ENCODE measurements at places on chromosomes 6 and 20.

DNA sequence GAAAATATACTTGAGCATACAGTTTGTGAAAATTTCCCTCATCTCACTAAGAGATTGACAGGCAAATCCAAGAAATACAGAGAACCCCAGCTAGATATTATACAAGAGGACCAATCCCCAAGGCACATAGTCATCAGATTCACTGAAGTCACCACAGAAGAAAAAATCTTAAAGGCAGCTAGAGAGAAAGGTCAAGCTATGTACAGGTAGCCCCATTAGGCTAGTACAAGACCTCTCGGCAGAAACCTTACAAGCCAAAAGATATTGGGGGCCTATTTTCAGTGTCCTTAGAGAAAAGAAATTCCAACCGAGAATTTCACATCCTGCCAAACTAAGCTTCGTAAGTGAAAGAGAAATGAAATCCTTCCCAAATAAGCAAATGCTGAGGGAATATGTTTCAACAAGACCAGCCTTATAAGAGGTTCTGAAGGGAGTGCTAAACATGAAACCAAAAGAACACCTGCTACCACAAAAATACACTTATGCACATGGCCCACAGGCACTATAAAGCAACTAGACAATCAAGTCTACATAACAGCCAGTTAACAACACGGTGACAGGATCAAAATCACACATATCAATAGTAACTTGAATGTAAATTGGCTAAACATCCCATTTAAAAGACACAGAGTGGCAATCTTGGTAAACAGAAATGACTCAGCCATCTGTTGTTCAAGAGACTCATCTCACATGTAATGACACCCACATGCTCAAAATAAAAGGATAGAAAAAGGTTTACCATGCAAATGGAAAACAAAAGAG is 96.3 kb downstream of the FHL5 start:
- DNase-seq, result peak; percentile 76

GRCh38 chr6:132499757-132500156 is 13.2 kb downstream of the STX7 start:
- no peak for DNase-seq

GRCh38 chr6:44219053-44219814 is 2.5 kb downstream of the MYMX start:
- DNase-seq, result peak; percentile 65

GRCh38 chr6:16404456-16404855 is 166.1 kb downstream of the GMPR start:
- DNase-seq, result no peak

GRCh38 chr6:45532721-45533210 is 155.0 kb upstream of the SUPT3H start:
- no peak for DNase-seq

GRCh38 chr6:119360262-119360915 is 10.8 kb upstream of the MAN1A1 start:
- DNase-seq, result no peak

- DNase-seq, result no peak
These were observed 119.9 kb downstream of the HFE start for GRCh38 chr6:26206868-26207801.

- no peak for DNase-seq
These were observed 83.6 kb upstream of the MYLIP start for GRCh38 chr6:16045238-16045637.

DNA sequence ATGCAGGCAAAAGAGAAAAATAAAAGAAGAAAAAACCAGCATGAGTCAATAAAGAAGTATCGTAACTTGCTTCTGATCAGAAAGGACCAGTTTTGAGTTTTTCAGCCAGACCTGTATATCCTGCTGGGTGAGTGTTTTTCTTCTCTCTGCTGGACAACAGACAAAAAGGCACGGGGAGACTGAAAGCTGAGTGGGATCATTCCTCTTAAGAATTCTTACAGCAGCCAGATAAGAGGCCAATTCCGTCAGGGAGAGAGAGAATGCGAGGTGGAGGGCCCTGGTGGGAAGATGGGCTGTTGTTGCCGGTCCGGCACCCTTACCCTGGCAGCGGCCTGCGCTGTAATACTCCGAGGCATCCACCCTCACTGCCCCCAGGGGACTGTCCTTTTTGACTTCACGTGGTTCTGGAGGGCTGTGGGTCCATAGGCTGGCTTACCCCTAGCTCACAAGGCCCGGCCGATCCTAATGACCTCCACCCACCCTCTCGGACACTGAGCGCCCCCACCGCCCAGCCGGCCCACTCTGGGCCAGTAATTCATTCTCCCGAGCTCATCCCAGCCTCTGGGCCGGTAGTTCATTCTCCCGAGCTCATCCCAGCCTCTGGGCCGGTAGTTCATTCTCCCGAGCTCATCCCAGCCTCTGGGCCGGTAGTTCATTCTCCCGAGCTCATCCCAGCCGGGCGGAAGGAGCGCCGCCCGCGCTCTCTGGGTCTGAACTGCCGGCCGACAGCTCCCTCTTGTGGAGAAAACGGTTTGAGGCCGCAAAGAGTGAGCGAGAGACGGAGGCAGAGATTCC is 118.3 kb upstream of the SIRPA start:
- DNase-seq, result peak; percentile 62

DNA sequence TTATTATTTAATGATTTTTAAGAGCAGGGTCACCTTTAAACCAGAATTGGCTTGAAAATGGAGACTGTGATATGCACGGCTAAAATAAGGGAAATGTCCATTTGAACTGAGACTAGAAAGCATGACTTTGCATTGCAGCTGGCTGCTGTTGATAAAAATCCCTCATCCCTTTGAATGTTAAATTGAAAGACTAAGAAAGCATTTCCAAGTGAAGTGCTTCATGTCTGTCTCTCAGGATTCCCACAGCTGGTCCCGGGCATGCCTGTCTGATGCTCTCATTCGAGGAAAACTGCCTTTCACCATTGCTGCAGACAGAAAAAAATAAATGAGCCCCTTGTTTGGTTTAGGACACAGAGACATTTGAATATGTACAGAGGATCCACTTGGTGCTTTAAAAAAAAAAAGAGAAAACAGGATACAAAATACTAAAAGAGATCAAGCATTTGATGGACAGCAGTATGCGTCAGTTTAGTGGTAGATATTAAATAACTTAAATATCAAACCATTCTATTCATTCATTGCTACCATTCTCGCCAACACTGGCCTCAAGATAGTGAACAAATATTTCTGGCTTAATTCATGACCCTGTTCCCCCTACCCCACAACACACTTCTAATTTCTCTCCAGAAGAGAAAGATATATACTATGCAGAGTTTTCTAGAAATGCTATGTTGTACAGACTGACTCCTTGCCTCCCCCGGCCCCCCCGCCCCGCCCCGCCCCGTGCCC is 55.0 kb downstream of the TBC1D7 start:
- no peak for DNase-seq

- no peak for DNase-seq
These were observed 58.9 kb upstream of the CDH4 start for GRCh38 chr20:61193164-61193563.

- no peak for DNase-seq
These were observed 81.7 kb upstream of the TENT5A start for GRCh38 chr6:81834141-81834681.

DNA sequence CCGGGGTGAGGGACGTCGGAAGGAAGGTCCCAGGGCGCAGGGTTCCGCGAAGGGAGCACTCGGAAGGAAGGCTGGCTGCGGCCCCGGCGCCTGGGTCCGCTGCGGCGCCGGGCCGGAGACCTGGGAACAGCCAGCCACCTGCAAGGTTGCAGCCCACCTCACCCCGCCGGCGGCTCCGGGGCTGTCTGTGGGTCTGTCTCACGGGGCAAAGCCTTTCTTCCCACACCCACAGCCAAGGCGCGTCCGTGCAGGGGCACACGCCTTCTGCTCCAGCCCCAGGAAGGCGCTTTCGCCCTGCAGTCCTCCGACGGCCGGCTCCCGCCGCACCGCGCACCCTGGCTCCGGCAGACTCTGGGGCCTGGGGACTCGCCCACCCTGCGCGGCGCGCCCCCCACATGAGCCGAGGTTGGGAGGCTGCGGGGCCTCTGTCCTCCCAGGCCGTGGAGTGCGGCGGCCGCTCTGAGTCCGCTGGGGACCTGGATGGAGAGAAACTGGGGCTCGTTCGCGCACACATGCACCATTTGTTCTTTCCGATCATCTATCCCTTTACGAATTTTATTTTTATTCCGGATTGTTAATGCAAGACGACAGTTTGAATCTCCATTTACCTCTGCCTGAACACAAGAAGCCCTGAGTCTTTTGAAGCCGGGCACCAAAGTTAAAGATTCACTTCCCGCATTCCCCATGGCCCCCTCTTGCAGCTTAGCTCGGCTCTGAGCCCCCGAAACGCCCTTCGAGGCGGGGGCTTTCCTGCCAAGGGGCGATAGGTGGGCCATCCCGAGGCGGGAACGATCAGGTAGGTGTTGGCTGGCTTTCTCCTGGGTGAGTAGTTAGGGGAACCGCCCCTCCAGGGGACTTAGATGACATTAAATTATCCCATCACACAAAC is 4.5 kb upstream of the FOXC1 start:
- no peak for DNase-seq

- no peak for DNase-seq
These were observed 11.1 kb upstream of the TSPYL1 start for GRCh38 chr6:116290799-116291198.

- no peak for DNase-seq
These were observed 46.9 kb downstream of the PDE10A start for GRCh38 chr6:165616116-165616515.

DNA sequence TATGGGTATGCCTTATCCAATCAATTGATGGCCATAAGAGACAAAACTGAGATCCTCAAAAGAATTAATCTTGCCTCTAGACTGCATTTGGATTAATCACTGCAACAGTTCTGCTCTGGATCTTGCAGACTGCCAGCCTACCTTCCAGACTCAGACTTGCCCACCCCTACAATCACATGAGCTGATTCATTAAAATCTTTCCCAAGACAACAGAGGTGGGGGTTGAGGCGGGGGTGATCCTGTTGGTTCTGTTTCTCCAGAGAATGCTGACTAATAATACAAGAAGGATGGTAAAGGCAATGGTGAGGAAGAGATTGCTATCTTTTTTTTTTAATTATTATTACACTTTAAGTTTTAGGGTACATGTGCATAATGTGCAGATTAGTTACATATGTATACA is 43.7 kb upstream of the MEI4 start:
- no peak for DNase-seq

DNA sequence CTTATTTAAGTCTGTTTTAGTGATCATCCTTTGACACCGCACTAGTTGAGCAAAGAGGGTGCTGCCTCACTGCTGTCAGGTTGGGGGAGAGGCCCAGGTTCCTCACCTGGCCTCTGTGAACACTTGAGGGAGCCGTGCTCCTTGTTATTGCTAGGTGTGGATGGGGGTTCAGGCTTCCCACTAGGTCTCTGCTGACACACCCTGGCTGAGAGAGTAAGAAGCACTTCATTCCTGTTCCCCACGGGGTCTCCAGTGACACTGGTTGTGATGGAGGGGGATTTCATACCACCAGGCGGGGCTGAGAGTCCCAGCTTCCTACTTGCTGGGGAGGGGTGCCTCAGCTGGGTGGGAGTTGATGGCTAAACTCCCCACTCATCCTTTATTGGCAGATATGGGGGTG is 11.1 kb upstream of the NOTCH4 start:
- DNase-seq, result no peak

GRCh38 chr20:45997187-45997586 is 11.5 kb upstream of the MMP9 start:
- DNase-seq, result no peak

DNA sequence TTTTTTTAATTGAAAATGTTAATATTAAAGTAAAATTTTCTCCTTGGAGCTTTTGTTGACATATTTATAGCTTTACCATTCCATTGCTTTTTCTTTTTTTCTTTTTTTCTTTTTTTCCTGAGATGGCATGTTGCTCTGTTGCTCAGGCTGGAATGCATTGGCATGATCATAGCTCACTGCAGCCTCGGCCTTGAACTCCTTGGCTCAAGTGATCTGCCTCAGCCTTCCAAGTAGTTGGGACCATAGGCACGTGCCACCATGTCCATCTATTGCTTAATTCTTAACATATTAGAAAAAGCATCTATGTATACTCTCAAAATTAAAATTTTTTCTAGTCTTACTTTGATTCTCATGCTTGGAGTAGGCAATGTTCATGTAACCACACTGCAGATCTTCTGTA is 43.0 kb downstream of the RALGAPB start:
- no peak for DNase-seq

DNA sequence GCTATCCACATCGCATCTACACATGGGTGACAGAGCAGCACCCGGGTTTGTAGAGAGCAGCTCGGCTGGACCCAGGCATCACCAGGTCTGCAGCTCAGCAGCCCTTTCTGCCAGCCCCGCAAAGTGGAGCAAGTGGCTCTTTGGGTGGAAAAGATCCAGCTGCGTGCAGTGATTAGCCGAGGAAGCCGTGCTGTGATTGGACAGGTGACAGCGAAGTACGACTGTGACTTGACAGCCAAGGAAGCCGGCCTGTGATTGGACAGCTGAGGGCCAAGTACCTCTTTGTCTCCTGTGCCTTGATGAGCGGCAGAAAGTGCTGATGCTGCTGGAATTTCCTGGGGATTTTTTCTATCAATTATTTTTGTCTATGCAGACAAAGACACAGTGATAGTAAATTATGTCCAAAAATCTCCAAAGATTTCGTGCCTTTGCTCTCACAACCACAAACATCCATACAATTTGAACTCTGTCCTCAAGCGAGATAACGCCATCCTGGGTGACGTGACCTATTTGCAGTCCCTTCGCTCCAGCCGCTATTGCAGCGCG is 62.3 kb upstream of the GPR31 start:
- no peak for DNase-seq

DNA sequence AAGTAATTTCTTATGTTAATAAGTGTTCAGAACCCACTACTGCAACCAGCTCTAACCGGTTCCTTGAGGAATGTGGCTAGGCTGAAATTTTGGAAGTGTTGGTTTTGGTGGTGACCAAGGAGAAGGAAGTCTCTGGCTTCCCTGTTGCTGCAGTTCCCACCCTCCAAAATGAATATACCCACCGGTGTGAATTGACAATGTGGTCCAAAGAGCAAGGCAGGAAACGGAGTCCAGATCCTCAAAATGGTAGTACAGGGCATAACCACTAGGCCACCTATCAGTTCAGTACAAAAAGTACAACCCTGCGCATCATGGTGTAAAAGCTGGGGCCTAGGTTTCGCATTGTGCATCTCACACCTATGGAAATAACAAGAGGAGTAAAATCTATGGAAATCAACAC is 2.8 kb downstream of the ADNP start:
- no peak for DNase-seq

- DNase-seq, result no peak
These were observed 156.7 kb upstream of the THEMIS start for GRCh38 chr6:128057541-128057940.

DNA sequence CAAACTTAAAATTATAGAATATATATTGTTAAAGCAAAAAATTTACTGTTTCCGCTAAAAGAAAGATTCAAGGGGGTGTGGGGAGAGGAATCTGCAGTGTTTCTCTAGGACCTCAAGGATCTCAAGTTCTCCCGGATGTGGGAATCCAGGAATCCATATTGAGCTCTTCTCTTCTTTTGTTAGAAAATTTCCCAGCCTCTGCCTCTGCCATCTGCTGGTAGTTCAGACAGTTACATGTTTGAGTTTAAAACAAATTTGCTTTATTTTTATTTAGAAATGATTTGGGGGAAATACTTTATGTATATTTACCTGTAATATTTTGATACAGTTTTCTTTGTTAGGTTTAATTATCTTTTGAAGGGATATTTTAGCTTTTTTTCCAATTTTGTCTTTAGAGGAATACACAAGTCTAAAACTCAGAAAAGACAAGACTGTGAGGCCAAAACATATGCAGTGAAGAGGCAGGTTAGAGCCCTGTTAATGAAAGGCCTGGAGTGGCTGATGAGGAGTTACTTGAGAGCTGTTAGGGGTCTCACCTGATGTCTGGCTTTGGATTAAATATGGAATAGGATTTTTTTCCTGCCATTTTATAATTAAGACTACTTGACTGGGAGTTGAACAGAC is 268.8 kb downstream of the ARID1B start:
- no peak for DNase-seq

GRCh38 chr6:138572167-138572875 is 73.0 kb upstream of the NHSL1 start:
- no peak for DNase-seq

Measured in NCI-H1930 (cell line).